Cardiac muscle cell (in vitro differentiated cells and primary cell): ENCODE measurements at places on chromosomes 3 and 15.

DNA sequence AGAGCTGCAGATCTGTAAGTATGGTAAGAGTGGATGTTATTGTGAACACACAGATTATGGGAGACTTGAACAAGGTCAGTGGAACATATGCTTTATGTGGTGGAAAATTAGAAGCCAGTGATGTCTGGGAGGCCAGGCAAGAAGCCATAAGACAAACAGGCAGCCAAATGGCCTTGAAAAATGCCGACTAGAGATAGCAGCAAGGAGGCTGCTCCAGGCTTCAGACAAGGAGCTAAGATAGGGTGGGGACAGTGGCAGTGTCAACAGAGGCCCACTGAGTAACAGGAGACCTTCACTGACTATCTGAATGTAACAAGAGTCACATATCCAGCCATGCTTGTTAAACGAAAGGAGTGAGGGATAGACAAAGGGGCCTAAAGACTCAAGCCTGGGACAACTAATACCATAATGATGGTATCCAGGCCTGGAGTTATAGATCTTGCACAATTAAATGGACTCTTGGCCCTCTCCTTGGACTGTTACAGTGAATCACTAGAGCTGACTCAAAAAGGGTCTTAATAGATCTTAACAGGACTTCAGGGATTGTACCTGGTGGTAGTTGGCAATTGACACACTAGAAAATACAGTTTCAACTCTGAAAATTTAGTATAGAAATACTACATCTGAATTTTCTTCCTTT, 50.6 kb downstream of the CFAP20DC start:
- H3K27me3 ChIP-seq, result no peaks in the 10 kb centered on the region
- DNase-seq, result no peak
- H3K4me3 ChIP-seq, result no peak overlapping the region
- H3K27ac ChIP-seq, result no peak overlapping the region

GRCh38 chr3:157300094-157300493, 136.6 kb upstream of the PTX3 start:
- H3K27ac ChIP-seq, result no peak overlapping the region
- H3K27me3 ChIP-seq, result no peaks in the 10 kb centered on the region
- no peaks in the 10 kb centered on the region for H3K36me3 ChIP-seq
- no peak for DNase-seq
- no peak overlapping the region for H3K4me3 ChIP-seq
- no peaks in the 10 kb centered on the region for H3K4me1 ChIP-seq

GRCh38 chr15:68706931-68707330, 113.8 kb downstream of the ANP32A start:
- H3K36me3 ChIP-seq, result no peaks in the 10 kb centered on the region
- H3K4me1 ChIP-seq, result peaks cover 64% of the 10 kb centered on the region
- H3K27me3 ChIP-seq, result no peaks in the 10 kb centered on the region
- no peak overlapping the region for H3K27ac ChIP-seq
- H3K4me3 ChIP-seq, result no peak overlapping the region
- no peak for DNase-seq

DNA sequence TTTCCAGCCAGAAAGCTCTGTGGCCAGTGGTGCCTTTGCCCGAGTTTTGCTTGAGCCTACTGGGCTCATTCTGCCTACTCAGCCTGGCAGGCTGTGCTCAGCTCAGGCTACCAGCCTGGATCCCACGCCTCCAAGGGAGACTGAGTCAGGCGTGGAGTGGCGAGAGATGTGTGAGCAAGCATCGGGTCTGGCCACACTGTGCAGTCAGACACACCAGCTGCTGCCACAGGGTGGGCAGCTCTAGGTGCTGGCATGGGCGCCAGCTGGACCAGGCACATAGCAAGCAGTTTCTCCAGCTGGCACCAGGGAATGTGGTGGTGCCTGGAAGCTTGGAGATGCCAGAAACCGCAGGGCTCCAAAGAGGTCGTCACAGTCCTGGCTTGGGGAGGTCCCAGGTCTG, 498.5 kb upstream of the CNTN4 start:
- no peaks in the 10 kb centered on the region for H3K27me3 ChIP-seq
- no peaks in the 10 kb centered on the region for H3K36me3 ChIP-seq
- no peak overlapping the region for H3K27ac ChIP-seq
- no peak for DNase-seq

DNA sequence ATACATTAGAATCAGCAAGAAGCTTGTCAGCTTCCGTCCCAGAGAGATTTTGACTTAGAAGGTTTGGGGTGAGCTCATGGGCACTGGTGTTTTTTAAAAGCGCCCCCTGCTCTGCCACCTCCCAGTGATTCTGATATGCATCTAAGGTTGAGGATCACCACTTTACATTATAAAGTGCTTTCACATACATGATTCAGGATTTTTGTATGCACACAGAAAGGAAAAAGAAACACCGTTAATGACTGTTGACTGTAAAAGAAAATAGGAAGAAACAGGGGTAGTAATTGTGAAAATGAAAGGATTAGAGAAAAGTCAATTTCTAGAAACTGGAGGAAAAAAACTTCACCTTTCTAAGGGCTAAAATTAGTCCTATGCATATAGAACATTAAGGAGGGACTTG, 104.9 kb upstream of the ZBED2 start:
- no peak overlapping the region for H3K27ac ChIP-seq
- H3K4me3 ChIP-seq, result no peak overlapping the region
- no peaks in the 10 kb centered on the region for H3K4me1 ChIP-seq
- no peaks in the 10 kb centered on the region for H3K27me3 ChIP-seq
- no peaks in the 10 kb centered on the region for H3K36me3 ChIP-seq

DNA sequence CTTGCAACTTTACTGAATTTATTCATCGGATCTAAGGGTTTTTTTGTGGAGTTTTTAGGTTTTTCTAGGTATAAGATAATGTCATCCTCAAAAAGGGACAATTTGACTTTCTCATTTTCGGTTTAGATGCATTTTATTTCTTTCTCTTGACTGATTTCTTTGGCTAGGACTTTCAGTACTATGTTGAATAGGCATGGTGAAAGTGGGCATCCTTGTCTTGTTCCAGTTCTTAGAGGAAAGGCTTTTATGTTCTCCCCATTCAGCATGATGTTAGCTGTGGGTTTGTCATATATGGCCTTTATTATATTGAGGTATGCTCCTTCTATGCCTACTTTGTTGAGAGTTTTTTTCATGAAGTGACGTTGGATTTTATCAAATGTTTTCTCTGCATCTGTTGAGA, 106.7 kb downstream of the FAM43A start:
- no peaks in the 10 kb centered on the region for H3K27me3 ChIP-seq
- H3K4me1 ChIP-seq, result no peaks in the 10 kb centered on the region
- no peak overlapping the region for H3K27ac ChIP-seq

DNA sequence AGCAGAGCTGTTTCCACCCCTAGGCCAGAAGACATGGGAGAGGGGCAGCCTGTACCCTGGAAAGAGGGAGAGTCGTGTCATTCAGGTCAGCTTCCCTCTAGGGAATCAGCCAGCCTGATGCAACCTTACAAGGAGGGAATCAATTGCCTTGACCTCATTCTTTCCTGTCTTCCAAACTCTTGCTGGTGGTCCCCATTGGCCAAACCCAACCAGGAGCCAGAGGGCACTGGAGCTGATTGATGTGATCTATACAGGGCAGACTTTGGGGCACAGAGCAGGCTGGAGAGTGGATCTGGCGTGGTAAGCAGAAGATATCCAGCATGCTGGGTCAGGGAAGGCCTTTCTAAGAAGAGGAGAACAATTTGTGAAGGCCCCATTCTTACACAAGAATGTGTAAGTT, 19.1 kb upstream of the MAGEF1 start:
- no peak overlapping the region for H3K4me3 ChIP-seq
- H3K36me3 ChIP-seq, result no peaks in the 10 kb centered on the region
- H3K27ac ChIP-seq, result no peak overlapping the region
- no peak for DNase-seq
- no peaks in the 10 kb centered on the region for H3K27me3 ChIP-seq
- H3K4me1 ChIP-seq, result peaks cover 19% of the 10 kb centered on the region
